D341Med (cell line): ENCODE measurements at places on chromosomes 12 and 14.

DNA sequence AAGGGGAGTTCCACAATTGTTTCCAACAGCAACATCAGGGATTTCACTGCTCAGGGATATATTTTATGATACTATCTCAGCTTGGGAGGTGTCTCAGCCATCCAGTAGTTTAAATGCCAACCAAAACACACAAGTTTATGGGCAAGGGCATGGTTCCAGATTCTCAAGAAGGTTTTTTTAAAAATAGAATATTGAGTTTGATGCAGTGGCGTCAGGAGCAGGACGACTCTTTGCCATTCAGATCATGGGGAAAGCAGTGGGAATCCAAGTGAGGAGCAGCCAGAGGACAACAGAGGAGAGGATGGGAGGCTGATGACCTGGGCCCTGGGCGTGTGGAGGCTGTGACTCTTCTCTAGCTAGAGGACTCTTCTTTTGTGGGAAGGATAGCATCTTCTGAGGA, 25.7 kb downstream of the TSHR start:
- DNase-seq: no peak

GRCh38 chr12:62882696-62883095, 52.3 kb downstream of the PPM1H start:
- DNase-seq: no peak

DNA sequence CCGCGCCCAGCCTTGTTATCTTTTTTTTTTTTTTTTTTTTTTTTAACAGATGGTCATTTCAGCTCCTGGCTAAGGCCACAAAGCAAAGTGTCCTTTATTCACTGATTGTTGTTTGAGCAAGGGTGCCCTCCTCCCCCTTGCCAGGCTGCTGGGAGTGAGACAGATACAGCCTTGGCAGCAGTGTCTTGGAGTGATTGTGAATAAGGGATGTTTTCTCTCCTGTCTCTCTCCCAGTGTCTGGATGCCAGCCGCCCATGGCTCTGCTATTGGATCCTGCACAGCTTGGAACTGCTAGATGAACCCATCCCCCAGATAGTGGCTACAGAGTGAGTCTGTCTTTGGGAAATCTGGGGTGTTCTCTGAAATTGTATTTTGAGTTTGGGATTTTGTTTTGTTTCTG, 28.7 kb downstream of the FNTB start:
- DNase-seq: no peak

DNA sequence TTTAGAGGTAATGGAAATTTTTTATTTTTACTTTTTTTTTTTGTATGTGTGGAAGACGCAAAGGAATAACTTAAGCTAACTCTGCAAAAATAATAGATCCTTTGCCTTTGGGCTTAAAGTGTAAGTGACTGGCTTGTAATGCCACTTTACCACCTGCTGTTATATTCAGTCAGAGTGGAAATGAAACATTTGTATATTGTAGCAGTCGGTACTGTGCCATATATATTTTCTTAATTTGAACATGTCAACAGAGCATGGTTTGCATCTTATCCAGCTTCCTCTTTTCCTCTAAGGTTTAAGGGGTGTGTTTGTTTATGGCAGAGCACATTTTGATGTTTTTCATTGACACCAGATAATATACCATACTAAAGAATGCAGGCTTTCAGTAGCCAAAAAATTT, 176.6 kb downstream of the TRHDE start:
- DNase-seq: no peak

DNA sequence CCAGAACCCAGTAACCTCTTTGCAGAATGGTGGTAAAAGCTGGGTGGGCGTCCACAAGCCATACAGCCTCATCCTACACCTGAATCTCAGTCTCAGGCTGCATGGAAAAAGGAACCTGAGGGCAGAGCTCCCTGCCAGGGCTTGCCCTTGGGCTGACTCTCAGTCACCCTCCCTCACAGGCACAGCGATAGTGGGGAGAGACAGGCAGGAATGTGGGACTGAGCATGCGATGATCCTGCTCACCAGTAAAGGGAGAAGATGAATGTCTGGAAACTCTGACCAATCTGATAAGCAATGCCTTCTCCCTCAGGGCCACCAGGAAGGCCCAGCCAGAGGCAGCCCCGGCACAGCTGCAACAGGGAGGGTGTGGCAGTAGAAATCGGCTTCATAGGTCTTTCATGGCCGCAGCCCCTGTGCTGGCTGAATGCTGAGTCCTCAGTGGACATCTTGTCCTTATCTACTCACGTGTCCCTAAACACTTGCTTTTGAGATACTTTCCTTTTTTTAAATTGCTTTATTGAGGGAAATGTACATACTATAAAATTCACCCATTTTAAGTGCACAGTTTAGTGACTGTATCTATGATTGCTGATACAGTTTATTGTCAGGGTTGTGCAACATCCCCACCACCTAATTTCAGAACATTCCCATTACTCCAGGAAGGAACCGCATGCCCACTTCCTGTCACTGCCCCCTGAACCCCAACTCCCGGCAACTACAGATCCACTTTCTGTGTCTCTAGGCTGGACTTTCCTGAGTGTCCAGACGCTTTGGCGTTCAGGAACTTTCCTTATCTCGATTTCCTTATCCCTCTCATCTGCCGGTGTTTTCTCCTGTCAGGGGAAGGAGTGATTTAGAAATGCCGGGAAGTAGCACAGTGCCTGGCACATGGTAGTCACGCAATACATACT, 258.1 kb downstream of the PCNX1 start:
- DNase-seq: no peak

DNA sequence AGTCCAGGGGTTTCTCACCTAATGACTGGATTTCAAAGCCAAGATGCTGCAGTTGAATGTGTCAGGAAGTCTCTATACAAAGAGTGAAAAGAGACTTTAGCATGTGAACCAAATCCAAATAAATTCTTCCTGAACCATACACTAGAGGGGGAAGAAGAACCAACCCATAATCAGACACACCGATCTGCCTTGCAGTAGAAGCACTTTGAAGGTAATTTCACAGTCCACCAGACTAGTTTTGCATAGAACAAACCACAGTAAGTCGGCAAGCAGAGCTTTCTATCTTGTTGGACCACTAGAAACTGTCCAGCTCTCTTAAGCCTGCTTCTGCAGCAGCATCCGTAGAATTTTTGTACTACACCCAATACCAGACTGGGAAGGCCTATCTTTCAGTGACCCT, 39.3 kb downstream of the FIGNL2 start:
- DNase-seq: no peak

- no peak for DNase-seq
Measured at GRCh38 chr12:828726-829395, 76.5 kb downstream of the WNK1 start.

GRCh38 chr14:34853041-34853440, 22.1 kb downstream of the BAZ1A start:
- no peak for DNase-seq

- no peak for DNase-seq
Measured at GRCh38 chr12:8589679-8590078, 23.0 kb downstream of the AICDA start.

GRCh38 chr12:65308601-65309071, 30.2 kb downstream of the MSRB3 start:
- DNase-seq: no peak

- DNase-seq: no peak
Measured at GRCh38 chr14:59208224-59208814, 19.9 kb downstream of the DAAM1 start.

- DNase-seq: no peak
Measured at GRCh38 chr12:25497021-25497420, 56.1 kb downstream of the LMNTD1 start.

GRCh38 chr14:94451826-94452225, 774 bp downstream of the SERPINA11 start:
- no peak for DNase-seq

DNA sequence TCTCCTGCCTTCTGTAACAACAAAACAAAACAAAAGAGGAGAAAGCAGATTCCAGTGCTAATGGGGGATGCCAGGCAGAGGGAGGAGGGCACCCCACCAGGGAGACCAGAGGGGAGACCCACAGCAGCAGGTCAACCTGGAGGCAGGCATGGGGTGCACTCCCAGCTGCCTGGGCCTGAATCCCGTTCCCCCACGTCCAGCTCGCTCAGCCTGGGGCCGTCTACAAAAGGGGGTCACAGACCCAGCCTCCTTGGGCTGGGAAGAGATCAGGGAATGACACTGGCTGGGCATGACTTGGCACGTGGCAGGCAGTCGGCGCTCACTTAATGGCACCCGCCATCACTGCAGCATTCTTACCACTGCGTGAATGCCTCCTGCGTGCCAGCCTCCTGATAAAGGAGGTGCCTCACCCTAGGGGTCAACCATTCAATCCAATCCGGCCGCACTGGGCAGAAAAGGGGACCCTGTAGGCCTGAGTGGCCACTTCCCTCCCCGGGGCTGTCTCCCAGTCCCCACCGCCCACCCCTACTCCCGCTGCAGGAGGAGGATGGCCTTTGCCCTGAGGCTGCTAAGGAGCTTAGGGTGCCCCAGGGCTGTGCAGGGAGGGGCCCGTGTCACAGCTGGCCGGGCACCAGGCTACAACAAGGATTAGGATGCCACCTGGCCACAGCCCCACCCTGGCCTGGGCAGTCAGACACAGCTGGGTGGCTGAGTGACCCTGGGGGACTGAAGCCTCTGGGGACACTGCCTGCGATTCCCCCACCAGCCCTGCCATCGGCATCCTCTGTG, 87.5 kb downstream of the NCOR2 start:
- DNase-seq: peak; percentile 79

DNA sequence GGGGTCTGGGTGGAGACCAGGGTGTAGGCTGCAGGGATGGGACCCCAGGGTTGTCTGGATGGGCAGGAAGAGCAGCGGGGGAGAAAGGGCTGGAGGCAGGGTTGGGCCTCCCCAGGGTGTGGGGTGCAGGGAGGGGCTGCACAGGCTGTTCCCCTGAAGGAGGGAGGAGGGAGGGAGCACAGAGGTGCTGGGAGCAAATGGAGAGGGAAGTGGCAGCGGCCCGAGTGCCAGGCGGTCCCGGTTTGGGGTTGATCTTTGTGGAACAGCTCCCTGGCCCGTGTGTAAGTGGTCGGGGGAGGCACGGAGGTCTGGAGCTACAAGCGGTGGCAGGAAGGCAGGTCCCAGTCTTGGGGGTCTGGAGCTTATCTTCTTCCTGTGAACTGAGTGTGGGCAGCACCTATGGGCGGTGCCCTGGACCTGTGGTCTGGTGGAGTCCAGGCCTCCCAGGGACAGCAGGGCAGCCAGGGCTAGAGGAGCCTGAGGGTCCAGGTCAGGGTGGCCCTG, 391.6 kb downstream of the TMEM121 start:
- no peak for DNase-seq

GRCh38 chr12:14993537-14994266, 20.9 kb downstream of the PDE6H start:
- no peak for DNase-seq

- DNase-seq: no peak
Measured at GRCh38 chr12:38903596-38903995, 1.8 kb downstream of the CPNE8 start.

GRCh38 chr12:77325511-77326236, 260.3 kb upstream of the E2F7 start:
- DNase-seq: peak; percentile 48

DNA sequence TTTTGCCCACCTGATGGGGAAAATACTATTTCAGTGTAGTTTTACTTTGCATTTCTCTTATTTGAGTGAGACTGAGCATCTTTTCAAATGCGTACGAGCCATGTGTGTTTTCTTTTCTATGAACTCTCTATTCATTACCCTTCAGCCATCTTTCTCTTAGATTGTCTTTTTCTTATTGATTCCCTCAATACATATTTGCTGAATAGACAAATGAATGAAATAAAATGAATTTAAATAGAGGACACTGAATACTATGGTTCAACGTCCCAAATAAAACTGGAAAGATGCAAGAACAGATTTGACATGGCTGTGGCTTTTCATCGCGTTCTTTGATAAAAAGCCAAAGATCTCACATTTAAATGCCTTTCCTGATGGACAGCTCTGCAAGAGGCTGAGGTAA, 34.6 kb upstream of the RPH3A start:
- no peak for DNase-seq

GRCh38 chr12:124995200-124995961, 1.9 kb downstream of the BRI3BP start:
- peak; percentile 23 for DNase-seq
